Activated T-cell treated with anti-CD3 and anti-CD28 coated beads, Interleukin-2, amount 50 U/mL, for 48 hours (primary cell): ENCODE measurements at places on chromosomes 5 and 9.

- peak; percentile 24 for DNase-seq
Measured at GRCh38 chr9:109320331-109320741, 523 bp downstream of the EPB41L4B start.

GRCh38 chr9:125241863-125242739 lies 958 bp upstream of the HSPA5 start:
- no peak for DNase-seq

DNA sequence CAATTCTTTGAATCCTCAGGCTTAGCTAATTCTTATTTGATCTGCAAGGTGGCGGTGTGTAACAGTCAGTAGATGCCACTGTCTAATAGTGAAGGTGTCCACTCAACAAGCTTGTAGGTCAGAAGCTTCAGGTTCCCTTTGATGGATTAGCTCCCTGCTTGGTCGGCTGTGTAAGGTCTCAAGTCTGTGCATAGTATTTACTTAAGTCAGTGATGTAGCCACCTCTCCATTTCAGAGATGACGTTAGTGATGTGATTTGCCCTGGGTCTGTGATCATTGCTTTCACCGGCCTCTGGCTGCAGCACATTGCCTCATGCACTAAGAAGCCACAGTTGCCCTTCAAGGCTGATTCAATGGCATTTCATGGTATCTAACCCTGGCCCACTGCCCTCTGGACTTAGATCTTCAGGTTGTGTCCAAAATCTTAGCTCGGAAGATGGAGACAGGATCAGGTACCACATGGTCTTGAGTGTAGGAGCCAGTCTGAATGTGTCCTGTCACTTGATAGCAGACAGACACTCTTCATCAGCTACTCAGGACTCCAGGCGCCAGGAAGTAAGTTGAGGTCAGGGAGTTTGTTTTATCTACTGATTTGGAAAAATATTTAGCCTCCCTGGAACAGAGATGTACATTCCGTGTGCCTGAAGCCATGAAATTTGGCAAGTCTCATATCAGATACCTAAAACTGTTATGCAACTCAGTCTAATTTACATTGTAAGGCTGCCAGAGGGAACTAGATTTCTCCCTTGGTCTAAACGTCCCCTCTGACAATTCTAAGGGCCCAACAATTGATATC lies 42.9 kb downstream of the SUB1 start:
- DNase-seq, result no peak

GRCh38 chr9:96109680-96110351 lies 192.2 kb downstream of the HSD17B3 start:
- no peak for DNase-seq

DNA sequence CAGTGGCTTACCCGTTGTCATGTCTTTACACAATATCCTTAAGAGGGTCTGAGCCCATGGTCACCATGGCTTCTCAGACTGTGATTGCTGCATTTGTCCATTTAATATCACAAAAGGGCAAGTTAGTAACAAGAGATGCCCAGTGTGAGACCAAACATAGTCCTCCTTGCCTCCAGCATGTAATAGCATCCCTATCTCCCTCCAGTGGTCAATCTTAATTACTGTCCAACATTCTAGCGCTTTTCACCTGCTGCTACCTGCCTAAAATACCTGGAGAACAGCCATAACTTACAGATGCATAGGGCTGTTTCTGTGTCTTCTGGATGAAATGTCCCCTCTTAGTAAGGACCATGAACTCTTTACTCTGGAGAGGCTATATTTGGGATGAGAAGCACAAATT lies 267.2 kb upstream of the DAB2 start:
- DNase-seq, result no peak

GRCh38 chr5:154395407-154396106 lies 50.2 kb upstream of the SAP30L start:
- no peak for DNase-seq

DNA sequence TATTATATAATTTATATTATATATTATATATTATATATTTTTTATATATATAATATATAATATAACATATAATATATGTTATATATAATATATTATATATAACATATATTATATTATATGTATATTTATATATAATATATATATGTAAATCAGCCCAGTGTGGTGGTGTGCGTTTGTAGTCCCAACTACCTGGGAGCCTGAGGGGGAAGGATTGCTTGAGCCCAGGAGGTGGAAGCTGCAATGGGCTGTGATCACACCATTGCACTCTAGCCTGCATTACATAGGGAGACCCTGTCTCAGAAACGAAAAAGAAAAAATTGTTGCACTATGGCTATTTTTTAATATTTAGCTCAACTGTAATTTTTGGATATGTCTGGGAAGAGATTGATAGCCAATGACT lies 52.4 kb downstream of the NSD1 start:
- no peak for DNase-seq

DNA sequence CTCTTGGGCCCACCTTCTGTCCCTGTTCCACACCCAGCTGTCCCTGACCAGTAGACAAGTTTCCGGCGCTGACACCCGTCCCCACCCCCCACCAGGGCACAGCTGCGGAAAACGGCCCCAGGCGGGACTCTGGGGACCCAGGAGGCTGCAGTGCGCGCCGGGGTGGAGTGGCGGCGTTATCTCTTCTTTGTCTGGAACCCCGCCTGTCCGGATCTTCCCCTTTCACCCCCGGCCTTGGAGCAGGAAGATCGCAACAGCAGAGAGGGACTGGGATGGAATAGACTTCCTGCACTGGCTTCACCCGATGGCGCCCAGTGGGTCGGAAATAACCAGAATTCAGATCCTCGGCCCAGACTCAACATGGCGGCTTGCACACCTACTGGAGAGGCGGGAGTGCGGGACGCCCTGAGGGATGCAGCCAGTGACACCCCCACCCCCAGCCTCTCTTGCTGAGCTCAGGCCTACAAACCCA lies 4.7 kb downstream of the PAX5 start:
- no peak for DNase-seq

DNA sequence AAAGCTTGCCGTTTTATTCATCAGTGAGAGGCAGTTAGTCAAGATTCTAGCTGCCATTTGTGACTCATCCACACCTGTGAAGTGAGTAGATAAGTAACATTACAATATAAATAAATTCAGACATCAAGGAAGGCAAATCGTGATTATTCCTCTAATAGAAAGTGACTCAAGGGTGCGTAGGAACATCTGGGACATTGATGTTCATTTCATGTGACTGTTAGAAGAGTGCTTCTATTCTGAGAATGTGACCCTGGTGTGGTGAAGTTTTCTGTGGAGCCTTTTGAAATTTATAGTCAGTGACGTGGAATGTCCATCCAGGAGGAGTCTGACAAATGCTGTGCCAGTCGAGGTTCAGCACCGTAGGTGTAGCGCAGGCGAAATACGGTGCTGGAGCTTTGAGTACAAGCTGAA lies 48.4 kb upstream of the FAM240B start:
- DNase-seq, result no peak

- DNase-seq, result no peak
Measured at GRCh38 chr9:135211524-135211890, 124.0 kb downstream of the OLFM1 start.

DNA sequence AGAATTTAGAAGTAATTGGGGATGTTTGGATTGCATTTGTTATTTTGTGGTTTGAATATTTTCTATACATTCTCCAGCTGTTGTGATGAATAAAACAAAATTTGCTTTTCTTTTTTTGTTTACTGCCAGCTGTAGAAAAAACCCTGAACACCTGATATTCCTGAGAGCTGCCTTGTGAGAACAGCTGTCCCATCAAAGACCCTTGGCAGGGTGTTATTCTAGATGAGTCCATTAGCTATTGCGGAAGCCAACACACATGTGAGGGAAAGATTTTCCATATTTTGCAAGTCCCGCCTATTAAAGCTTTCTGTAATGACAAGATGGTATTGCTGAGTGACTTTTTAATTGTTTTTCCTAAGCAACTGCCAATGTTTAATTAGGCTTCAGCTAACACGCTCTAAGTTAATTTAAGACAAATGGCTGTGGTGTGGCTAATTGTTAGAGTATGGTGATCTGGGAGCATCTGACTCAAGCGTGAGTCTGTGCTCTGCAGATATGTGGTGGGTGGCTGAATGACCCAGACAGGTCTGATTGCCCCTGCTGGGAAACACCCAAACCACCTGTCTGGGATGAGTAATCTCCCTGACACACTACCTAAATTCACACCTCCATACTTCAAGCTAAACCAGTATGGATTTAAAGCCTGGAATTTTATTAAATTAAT lies 86.5 kb upstream of the PRLR start:
- DNase-seq, result peak; percentile 31

GRCh38 chr5:98110282-98110691 lies 663.2 kb upstream of the RGMB start:
- DNase-seq, result no peak

- peak; percentile 54 for DNase-seq
Measured at GRCh38 chr5:163503106-163504078, 2.0 kb upstream of the MAT2B start.

- DNase-seq, result peak; percentile 82
Measured at GRCh38 chr5:172223901-172224873, 30.2 kb downstream of the EFCAB9 start.

DNA sequence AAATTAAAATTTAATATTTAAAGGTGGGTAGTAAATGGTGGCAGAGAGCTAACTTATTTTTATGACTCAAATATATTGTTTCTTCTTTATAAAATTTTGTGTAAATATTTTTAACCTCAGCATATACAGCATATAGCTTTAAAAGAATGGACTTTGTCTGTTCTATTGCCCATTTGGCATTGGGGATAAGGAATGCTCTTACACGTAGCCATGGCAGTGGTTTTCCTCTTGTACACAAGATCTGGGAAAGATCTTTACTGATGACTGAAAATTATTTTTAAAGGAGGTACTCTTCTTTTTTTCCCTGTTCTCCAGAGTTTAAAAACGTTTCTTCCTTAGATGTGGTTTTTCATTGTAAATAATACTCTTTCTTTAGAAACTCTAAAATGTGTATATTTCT lies 75.0 kb downstream of the PBX3 start:
- DNase-seq, result no peak

DNA sequence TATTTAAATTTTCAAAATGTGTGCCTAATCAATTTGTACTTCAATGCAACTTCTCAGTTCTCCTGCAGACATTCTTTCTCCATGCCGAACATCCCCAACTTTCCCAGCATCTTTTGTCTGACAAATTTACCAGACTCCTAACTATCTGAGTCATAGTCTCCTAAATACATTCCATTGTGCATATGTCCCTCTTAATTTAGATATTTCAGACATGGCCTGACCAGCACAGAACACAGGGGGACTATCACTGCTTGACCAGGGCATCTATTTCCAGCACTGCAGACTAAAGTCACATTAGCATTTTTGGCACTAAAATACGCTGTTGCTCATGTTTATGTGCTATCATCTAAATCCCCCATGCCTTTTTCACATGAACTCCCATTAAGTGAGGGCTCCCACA lies 71.9 kb downstream of the ITGA1 start:
- DNase-seq, result no peak
